Activated CD4-positive, alpha-beta memory T cell treated with anti-CD3 and anti-CD28 coated beads, Interleukin-2, amount 10 ng/mL, durations not matched to agents 7 days and 5 days (primary cell): ENCODE measurements at places on chromosomes 2 and 18.

- H3K27ac ChIP-seq, result no peak overlapping the region
- no peaks in the 10 kb centered on the region for H3K27me3 ChIP-seq
- H3K4me3 ChIP-seq, result no peak overlapping the region
- no peak for DNase-seq
- peaks cover 24% of the 10 kb centered on the region for H3K4me1 ChIP-seq
Observed at GRCh38 chr2:37896319-37896718, 28.8 kb upstream of the RMDN2 start.

DNA sequence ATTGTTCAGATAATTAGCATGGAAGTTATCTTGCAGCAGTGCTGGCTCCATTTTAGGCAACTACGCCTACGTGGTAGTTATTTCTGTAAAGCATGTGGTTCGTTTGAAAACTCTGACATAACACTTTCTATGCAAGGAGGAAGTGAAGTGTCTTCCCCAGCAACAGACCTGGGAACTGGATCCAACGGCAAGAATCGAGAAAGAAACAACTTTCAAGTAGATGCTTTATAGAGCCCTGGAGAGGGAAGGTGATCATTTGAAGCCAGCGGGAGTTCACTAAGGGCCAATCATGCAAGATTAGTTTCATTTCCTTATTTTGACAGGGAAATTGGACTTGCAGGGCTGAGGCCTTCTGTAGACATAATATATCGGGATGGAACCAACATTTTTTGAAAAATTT is 218.3 kb downstream of the ACKR3 start:
- DNase-seq, result no peak
- peaks cover 11% of the 10 kb centered on the region for H3K27me3 ChIP-seq
- no peak overlapping the region for H3K4me3 ChIP-seq
- H3K36me3 ChIP-seq, result no peaks in the 10 kb centered on the region

- H3K4me1 ChIP-seq, result no peaks in the 10 kb centered on the region
- H3K36me3 ChIP-seq, result no peaks in the 10 kb centered on the region
- DNase-seq, result no peak
- H3K27ac ChIP-seq, result no peak overlapping the region
Observed at GRCh38 chr2:187168720-187169713, 279.0 kb downstream of the CALCRL start.

DNA sequence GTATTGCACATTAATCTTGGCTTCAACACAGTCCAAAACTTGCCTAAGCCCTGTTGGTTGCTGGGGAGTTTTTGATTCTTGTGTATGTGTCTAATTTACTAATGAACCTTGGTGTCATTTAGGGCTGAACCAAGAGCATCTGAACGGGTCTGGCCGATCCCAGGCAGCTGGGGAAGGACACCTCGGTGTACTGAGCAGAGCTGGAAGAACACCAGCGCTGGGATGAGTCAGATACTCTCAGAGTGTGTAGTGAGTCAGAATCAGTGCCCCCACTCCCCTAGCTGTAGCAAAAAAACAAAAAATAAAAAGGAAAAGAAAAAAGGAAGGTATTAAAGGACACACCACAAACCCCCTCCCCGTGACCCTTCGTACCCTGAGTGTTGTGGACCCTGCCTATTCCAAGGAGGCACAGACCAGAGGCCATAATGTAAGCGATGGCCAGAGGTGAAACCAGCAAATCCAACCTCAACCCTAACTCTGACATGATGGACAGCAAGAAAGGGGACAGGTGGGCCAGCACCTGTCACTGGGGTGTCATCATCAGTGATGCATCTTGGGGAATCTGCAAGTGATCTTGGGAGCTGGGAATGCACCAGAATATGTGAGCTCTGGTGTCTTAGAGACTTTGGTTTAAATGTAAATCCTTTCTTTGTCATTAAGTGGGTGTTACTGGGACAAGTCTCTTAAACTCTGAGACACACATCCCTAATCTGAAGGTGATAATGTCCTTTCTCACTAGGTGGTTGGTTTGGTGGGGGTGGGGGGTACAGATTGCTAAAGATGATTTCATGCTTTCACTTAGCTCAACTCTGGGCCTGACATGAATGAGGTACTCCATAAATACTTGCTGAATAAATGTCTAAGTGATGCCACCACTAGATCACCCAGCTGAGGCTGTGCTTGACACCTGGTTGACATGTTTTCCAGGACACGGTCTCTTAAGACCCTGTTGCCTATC is 34.2 kb upstream of the NCOA1 start:
- no peak overlapping the region for H3K4me3 ChIP-seq
- peaks cover 6% of the 10 kb centered on the region for H3K27me3 ChIP-seq
- H3K4me1 ChIP-seq, result peaks cover 5% of the 10 kb centered on the region
- no peaks in the 10 kb centered on the region for H3K36me3 ChIP-seq

GRCh38 chr2:167147271-167147941 is 259.1 kb downstream of the XIRP2 start:
- no peaks in the 10 kb centered on the region for H3K4me1 ChIP-seq
- H3K27ac ChIP-seq, result no peak overlapping the region
- no peaks in the 10 kb centered on the region for H3K27me3 ChIP-seq
- no peak for DNase-seq
- no peak overlapping the region for H3K4me3 ChIP-seq

GRCh38 chr2:237156857-237157779 is 71.4 kb downstream of the COPS8 start:
- DNase-seq, result no peak
- H3K4me1 ChIP-seq, result peaks cover 19% of the 10 kb centered on the region
- H3K27me3 ChIP-seq, result peaks cover 1% of the 10 kb centered on the region

DNA sequence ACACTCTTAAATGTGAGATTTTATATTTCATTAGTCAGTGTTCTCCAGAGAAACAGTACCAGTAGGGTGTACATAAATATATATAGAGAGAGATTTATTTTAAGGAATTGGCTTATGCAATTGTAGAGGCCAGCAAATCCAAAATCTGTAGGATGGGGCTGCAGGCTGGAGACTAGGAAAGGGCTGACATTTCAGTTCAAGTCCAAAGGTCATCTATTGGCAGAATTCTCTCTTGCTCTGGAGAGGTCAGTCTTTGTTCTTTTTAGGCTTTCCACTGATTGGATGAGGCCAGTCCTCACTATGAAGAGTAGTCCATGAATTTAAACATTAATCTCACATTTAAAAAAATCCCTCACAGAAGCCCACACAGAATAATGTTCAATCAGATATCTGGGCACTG is 170.8 kb upstream of the NCKAP5 start:
- no peak overlapping the region for H3K27ac ChIP-seq
- DNase-seq, result no peak
- H3K27me3 ChIP-seq, result no peaks in the 10 kb centered on the region
- no peak overlapping the region for H3K4me3 ChIP-seq

GRCh38 chr2:210756855-210757254 is 200.5 kb downstream of the CPS1 start:
- no peaks in the 10 kb centered on the region for H3K27me3 ChIP-seq
- no peak overlapping the region for H3K4me3 ChIP-seq
- no peak for DNase-seq
- H3K27ac ChIP-seq, result no peak overlapping the region
- H3K36me3 ChIP-seq, result no peaks in the 10 kb centered on the region

DNA sequence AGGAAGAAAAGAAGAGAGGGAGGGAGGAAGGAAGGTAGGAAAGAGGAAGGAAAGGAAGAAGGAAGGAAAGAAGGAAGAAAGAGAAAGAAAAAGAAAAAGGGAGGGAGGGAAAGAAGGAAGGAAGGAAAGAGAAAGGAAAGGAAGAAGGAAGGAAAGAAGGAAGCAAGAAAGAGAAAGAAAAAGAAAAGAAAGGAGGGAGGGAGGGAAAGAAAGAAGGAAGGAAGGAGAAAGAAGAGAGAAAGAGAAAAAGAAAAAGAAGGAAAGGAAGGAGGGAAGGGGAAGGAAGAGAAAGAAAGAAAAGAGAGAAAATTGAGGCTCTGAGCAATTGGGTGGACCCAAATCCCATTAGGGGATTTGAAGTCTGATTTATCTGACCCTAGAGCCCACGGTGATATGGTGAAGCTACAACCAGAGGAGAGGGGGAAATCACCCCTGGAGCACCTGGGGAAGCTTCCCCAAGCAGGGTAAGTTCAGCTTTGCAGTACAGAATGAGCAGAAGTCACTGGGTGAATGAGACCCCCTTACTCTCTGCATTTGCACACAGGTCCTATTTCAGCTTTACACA is 177.6 kb upstream of the BCL2L11 start:
- H3K27ac ChIP-seq, result no peak overlapping the region
- H3K36me3 ChIP-seq, result no peaks in the 10 kb centered on the region
- peaks cover 27% of the 10 kb centered on the region for H3K27me3 ChIP-seq
- no peaks in the 10 kb centered on the region for H3K4me1 ChIP-seq
- no peak overlapping the region for H3K4me3 ChIP-seq

GRCh38 chr18:36592282-36592681 is 236.5 kb downstream of the TPGS2 start:
- no peak overlapping the region for H3K4me3 ChIP-seq
- DNase-seq, result no peak
- no peaks in the 10 kb centered on the region for H3K4me1 ChIP-seq
- no peaks in the 10 kb centered on the region for H3K27me3 ChIP-seq

- H3K27me3 ChIP-seq, result peaks cover 9% of the 10 kb centered on the region
- H3K27ac ChIP-seq, result no peak overlapping the region
Observed at GRCh38 chr2:144671695-144672455, 152.0 kb upstream of the ZEB2 start.
